Fibroblast of mammary gland (primary cell): ENCODE measurements at places on chromosomes 3 and 15.

DNA sequence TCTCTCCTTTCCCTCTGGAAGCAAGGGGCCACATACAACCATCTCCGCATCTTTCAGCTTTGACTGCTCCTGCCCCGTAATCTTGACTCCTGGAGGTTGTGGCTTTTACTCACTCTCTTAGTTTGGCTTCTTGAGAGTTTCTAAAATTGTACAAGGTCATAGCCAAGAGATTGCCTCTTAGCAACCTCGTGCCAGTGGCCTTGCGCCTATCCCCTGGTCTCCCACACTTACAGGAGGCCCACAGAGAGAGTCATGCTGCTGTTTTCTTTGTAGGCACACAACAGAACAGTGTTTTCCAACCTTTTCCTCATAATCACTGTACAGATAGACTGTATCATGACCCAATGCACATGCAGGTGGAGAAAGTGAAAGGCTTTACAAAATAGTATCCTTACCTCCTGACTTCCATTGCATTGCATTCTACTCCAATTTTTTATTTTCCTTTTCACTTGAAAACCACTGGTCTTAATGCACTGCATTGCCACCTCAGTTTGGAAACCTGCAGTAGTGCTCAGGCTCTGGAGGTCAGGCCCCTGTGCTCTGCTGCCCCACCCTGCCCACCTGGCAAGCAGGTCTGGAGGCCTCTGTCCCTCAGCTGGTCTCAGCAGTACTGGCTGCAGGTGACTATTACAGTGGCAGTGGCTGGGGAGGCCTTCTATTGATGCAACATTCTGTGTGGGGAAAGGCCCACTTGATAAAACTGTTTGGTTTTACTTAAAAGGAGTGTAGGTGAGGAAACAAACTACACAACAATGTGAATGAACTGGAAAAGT, 156.2 kb downstream of the DNAJB8 start:
- no peak for DNase-seq

GRCh38 chr15:75827691-75828090, 15.6 kb upstream of the UBE2Q2 start:
- no peak for DNase-seq

GRCh38 chr3:16174026-16174355, 489 bp upstream of the GALNT15 start:
- peak; percentile 89 for DNase-seq

- DNase-seq, result no peak
Measured at GRCh38 chr3:41286305-41286704, 87.0 kb downstream of the CTNNB1 start.

GRCh38 chr3:156615592-156616173, 58.7 kb upstream of the TIPARP start:
- DNase-seq, result peak; percentile 90

GRCh38 chr3:2513986-2514385, 415.3 kb downstream of the CNTN4 start:
- no peak for DNase-seq

- no peak for DNase-seq
Measured at GRCh38 chr3:188899881-188900280, 271.9 kb upstream of the TPRG1 start.

- DNase-seq, result no peak
Measured at GRCh38 chr3:29004885-29005599, 275.8 kb upstream of the RBMS3 start.

GRCh38 chr3:13851997-13852637, 27.8 kb downstream of the WNT7A start:
- no peak for DNase-seq

- no peak for DNase-seq
Measured at GRCh38 chr15:31376511-31376910, 49.9 kb downstream of the KLF13 start.

GRCh38 chr3:186989429-186989828, 59.1 kb downstream of the ST6GAL1 start:
- no peak for DNase-seq

DNA sequence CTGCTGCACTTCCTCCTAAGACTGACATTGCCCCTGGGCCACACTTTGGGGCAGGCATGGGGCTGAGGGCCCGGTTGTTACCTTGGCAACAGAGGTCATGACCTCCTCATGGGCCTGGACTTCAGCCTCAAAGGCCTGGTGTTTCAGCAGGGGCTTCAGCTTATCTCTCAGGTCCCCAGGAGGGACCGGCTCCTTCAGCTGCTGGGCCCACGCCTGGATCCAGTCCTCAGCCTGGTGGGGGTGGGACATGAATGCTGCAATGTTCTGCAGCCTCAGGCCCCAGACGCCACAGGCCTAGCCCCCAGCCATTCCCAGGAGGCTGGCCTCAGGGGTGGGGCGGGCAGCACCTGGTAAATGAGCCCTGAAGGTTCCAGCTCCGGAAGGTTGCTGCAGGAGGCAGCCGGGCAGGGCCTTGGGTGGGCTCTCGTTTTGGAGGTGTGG, 27.6 kb downstream of the SPTBN5 start:
- DNase-seq, result no peak

GRCh38 chr15:39616731-39617455, 36.0 kb downstream of the THBS1 start:
- peak; percentile 23 for DNase-seq

- DNase-seq, result no peak
Measured at GRCh38 chr3:175593331-175593730, 734.2 kb downstream of the NAALADL2 start.

DNA sequence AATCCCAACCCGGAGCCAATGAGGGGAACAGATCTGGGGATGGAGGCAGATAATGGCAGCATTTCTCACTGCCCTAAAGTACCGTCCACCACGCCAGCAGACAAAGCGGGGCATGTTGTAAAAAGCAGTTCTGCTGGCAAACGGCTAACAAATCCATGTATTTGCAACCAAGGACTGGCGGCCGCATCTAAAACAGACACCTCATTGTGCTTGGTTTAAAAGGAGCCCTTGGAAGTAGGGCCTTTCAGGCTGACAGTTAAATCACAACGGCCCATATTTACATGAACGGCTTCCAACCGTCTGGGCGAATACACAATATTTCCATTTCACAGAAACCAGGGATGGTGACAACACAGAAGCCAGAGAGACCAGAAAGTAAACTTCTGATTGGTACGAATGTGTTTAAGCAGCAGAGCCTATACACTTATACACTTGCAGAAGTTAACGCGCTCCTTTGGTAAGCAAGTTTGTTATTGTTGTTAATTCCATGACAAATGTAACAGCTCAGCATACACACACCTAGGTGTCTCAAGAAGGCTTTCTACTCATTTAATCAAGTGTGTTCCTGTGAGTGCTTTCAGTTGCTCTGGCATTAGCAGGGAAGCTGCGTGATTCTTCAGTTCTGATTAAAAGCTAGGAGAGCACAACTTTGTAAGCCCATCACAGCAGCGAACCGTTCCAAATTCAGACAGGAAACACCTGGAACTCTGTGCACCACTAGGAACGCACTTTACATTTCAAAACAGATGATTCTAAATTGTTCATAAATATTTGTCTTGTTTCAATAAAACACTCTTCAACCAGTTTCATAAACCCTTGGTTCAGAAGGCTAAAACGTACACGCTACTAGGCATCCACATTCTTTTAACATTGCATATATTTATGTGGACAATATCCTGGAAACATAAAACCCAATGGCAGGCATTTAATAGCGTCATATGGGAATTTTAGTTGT, 112.9 kb downstream of the PDZRN3 start:
- DNase-seq, result no peak

GRCh38 chr3:35665390-35666055, 26.2 kb downstream of the ARPP21 start:
- DNase-seq, result no peak

DNA sequence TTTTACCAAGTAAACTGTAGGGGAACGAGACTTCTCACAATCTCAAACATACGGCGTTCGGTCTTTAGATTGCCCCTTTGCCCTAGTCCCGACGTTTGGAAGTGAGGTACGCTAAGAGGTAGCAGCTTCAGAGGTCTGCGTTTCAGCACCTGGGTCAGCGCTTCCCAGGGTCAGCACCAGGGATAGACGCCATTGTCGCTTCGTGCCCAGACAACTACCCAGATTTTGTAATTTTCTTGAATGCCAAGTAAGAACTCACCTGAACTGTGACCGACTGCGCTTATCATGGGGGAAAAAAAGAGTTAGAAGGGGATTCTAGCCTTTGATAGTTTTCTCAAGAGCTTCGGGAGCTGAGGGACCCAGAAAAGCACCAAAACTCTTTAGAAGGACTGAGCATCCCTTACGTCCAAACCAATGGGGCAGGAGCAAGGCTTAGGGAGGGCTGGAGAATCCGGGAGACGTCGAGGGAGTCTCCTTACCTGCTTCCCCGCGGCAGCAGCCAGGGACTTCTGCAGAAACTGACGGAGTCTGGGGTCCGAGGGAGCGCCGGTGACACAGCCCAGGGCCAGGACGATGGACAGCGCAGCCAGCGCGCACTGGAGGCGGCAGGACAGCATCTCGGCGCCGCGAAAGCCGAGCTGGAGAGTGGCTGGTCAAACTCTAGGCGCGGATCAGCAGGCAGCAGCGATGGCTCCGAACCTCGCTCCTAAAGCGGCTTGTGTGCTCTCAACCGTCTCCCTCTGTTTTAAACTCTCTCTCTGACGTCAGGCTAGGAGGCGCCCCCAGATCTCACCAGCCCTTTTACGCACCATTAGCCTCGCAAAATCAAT, at the start of gene SST:
SST (minus strand) TSS at position 720 of the 830 bp plus-strand sequence; CDS start at position 617, 103 bp downstream.
- DNase-seq, result peak; percentile 57

DNA sequence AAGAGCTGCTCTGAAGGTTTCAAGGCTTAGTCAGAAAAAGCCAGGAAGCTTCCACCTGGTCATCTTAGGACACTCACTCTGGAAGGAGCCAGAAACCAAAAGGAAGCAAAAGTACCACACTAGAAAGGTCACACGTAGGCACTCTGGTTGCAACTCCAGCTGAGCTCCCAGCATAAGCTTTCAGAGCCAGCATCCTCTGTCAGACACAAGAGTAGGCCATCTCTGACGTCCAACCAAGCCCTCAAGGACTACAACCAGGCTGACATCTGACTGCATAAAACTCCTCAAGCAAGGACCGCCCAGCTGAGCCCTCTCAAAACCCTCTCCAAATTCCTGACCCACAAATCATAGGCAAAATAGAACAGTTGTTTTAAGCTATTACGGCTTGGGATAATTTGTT, 12.8 kb downstream of the SH3BP5 start:
- peak; percentile 95 for DNase-seq

DNA sequence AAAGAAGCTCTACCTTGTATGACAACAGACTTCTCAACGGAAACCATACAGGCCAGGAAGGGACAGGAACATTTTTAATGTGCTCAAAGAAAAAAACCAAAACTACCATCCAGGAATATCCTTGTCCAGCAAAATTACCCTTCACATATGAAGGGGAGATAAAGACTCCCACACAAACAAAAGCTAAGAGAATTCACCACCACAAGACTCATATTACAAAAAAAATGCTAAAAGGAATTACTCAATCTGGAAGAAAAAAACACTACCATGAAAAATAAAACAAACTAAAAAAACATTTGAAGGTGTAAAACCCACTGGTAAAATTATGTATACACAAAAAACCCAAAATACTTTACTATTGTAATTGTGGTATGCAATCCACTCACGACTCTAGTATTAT, 57.2 kb downstream of the DLG1 start:
- DNase-seq, result no peak

DNA sequence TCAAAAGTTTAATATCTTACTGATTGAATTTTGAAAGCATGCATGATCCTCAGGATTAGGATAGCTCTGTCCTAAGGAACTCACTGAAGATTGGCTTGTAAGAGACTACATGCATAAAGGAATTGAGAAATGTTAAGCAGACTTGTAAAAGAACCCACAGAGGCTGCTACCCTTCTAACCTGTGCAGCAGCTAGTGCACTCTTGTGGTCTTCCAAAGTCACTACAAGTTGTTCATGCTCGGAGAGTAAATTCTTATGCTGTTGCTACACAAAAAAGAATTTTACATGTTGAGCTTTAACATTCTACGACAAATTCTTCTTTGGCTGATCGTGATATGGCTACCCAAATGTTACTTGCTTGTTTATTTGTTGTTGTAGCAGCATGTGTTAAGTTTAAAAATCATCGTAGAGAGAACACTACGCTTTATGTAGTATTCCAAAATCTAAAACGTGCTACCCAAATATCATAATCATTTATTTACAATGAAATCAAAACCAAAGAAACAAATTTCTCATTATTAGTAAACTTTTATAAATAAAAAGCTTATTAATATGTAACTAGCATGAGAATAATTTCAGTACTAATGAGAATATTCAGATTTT, 55.0 kb downstream of the GOLIM4 start:
- DNase-seq, result peak; percentile 82

DNA sequence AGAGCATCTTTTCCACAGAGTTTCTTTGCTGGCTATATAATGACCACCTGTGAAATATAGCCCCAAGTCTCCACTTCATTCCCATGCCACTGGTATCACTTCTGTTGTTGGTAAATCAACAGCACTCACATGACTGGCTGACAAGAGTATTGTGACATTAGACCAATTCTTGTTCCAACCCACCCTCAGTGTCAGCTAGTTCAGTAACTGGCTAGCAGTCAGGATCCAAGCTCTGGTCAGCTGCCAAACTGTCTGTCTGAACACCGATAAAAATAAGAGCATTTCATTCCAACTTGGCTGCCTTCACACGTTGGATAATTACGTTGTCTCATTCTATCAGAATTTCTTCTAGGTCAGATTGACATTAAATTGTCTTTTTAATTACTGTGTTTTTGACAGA, 166.5 kb downstream of the USP13 start:
- no peak for DNase-seq

DNA sequence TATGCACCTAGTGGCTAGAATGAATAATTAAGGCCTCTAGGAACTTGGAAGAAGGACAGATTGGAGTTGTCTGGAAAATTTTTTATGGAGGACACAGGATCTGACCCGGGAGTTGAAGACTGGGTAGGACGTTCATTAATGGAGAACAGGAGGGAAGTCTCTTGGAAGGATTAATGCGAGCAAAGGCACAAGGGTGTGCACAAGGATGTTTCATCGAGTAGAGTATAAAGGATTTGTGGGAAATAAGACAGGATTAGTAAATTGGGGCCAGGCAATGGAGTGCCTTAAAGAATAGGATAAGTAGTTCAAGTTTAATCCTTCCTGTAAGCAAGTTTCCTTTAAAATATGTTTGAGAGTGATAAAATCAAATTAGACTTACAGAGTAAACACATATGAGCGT, 14.6 kb downstream of the LMOD3 start:
- no peak for DNase-seq
